Cerebellum (tissue), 4 donors: ENCODE measurements at places on chromosomes 6 and 20. TPM values are rescaled to one million over a fixed set of nuclear protein-coding genes. Genes with fewer than 3 reads are reported as not detected.
A peak's percentile ranks its signal among the peaks of the same experiment; 100 is the strongest.

DNA sequence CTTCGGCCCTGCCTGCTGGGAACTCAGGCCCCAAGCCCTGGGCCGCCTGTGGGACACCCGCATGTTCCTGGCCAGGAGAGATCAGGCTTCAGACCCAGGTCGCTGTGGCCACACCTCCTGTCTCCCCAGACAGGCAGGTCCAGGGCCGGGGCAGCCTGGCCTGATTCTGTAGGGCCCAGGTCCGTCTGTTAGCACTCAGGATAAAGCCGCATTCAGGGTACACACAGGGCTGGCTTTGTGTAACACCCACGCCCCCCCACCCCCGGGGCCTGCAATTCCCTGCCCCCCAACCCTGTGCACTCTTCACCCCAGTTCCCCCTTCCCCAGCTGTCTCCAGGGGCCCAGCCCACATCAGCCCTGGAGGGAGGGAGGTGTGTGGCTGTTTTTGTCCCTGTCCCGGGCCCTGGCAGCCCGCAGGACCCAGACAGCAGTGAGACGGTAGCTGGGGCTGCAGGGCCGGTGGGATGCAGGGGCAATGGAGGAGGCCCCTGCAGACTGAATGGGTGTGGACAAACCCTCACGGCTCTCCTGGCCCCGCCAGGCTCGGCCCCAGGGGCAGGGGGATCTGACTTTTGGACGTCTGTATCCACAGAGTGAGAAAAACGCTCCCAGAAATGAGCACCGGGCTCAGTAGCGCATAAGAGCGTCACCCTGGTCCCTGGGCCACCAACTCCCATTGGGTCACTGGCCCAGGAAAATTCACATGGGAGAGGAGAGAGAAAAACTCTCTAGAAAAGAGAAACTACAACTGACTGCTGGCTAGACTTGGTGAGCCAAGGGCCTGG lies 42.4 kb upstream of the ZBP1 start:
- DNase-seq = no peak

- no peak for DNase-seq
Observed at GRCh38 chr20:20358801-20359200, 9.1 kb upstream of the INSM1 start.

DNA sequence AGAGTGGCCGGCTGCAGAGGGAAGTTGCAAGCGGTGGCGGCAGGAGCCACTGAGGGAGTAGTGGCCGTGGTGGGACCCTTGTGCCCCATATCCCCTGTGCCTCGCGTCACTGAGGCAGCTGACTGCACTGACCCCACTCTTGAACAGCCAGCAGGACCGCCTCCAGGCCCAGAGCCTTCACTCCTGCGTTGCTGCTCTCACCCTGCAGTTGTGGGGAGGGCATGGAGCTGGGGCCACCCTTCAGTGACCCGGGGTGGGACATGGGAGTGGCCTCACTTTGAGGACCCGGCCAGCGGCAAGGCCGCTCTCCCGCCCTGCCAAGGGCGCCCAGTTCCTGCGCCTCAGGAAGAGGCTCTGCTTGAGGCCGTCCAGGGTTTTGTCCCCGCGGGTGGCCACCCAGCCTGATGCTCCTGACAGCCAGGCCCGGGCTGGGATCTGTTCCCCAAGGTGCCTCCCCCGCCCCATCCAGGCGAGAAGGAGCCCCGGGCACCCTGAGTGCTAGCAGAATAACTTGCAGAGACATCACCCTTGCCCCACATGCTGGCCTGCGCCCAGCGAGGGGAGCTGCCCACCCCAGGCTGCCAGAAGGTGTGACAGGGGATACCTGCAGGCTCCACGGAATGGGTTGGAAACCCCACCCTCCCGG lies 44.4 kb downstream of the HLA-DRA start:
- DNase-seq = no peak

Gene FOXC1
- 8.9 TPM for total RNA-seq

- DNase-seq = no peak
Observed at GRCh38 chr6:148814869-148815268, 68.0 kb downstream of the UST start.

- peak; percentile 30 for DNase-seq
Observed at GRCh38 chr6:144013486-144013909, 5.4 kb upstream of the PLAGL1 start.

Gene TRIM27
- 75.8 TPM for total RNA-seq

DNA sequence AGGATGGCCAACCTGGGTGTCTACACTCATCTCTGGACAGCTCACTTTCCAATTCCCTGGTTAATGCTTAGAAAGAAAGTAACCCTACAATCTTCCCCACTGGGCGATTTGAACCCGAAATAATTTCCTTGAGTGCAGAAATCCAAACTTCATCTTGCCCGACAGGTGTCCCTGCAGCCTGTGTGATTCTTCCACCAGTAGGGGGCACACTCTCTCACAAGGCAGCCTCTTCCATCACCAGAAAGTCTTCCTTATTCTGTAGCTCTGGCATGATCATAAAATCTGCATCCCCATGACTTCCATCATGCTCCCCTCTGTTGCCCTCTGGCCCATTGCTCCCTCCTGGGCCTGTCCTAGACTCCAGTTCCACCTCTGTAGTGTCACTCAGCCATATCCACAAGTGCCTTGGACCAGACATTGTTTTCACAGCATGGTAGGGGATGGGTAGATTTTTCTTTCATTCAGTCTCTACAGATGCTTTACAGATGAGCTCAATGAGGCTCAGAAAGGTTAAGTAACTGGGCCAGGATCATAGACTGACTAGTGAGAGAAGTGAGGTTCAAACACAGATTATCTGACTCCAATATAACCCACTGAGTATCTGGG lies 170.4 kb upstream of the SPTLC3 start:
- no peak for DNase-seq

Gene KPNA5
- total RNA-seq = 37.5 TPM

DNA sequence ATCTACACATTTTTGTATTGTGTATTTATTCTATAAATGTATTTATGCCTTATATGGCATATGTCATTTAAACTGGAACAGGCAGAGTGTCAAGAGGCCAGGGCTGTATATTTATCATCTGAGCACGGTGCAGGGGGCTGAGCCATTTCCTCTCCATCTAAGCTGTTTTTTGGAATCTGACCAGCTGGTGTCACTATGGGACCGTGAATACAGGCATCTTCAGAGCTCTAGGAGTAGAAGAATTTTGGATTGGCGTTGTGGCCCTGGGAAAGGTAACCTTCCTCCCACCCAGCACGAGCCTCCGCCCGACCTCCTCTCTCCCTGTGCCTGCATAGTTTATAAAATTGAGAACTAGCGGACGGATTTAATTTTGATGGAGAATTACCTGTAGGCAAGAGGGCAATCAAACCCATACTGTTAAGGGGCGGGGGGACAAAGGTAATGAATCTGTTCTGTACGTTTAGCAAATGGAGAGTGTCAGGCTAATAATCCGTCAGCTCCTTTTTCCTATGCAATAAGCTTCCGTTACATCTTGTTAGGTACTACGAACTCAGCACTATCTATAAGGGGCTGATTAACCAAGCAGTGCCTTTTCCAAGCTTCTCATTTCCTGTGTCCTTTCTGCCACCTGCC lies 29.0 kb upstream of the EEF1E1 start:
- peak; percentile 7 for DNase-seq

DNA sequence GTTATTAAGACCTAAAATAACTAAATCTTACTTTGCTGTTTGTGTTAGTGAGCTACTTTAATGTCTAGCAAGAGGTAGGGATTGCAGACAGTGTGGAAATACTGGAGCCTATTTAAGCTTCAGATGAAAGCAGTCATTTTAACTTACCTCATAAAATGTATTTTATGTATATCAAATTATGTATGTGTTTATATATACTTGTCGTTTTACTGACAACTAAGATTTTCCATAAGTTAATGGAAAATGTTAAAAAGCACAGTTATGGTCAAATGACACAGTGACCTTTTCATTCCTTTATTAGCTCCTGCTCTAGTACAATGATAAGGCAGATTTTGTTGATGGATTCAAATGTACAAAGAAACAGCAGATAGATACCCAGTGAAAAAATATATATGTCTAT lies 34.6 kb downstream of the QKI start:
- DNase-seq = no peak
